ENCODE measurements at places on chromosomes 11 and 22.

- DNase-seq, result no peak
These were observed 18.4 kb downstream of the SELENOO start for GRCh38 chr22:50218996-50219727.

DNA sequence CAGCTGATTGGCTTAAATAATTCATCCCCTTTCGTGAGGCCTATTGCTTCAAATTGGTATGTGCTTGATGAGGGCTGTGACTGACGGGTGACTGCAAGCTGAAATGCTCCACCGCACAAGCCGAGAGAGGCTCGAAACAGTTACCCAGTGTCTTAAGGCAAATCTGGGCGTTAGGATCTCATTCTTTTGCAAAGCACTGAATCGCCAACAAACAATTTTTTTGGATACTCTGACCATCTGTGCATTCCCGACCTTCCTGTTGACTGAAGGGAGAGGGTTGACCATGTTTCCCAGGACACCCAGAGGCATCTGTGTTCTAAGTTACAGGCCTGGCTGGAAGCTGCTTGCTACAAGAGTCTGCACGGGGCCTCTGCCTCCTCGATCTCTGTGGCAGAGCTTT is 32.1 kb downstream of the CACNG2 start:
- DNase-seq, result no peak

GRCh38 chr11:76795290-76795935 is 12.3 kb downstream of the TSKU start:
- no peak for DNase-seq

- DNase-seq, result no peak
These were observed 83.9 kb downstream of the GALNT18 start for GRCh38 chr11:11537871-11538270.

DNA sequence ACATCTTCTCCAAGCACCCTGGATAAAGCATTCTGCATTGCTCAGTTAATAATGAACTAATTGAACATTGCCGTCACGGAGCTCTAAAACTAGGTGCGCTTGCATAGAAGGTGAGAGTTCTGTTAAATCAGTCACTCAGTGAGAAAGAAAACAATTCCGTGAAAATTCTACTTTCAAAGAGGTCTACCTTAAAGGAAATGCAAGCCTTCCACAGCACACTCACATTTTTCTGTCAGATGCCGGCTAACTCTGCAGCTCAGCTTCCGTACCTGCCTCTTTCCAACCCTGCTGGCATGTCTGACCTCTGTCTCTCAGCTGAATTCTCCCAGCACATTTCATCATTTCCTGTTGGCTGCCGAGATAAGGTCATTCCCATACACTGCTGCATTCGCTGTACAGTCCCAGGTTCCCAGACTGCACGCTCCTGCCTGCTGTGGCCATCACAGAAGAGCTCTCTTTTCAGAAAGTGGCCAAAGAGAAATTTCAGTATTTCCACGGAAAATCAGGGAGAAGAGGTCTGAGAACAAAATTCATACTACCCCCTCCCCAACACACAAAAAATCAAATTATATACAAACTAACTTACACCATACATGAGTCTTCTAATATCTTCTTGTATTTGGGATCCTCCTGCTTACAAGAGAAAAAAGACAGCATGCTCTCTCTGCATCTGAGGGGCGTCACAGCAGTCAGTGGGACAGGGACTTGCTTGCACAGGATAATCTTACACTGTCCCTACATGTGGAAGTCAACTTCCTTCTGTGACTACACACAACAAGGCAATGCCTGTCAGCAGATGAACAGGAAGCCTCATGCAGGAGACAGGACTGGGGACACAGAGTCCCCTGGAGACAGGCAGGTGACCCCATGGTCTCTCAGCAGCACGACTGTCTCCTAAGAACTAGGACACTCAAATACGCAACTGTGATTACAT is 55.1 kb downstream of the PACSIN2 start:
- DNase-seq, result no peak

DNA sequence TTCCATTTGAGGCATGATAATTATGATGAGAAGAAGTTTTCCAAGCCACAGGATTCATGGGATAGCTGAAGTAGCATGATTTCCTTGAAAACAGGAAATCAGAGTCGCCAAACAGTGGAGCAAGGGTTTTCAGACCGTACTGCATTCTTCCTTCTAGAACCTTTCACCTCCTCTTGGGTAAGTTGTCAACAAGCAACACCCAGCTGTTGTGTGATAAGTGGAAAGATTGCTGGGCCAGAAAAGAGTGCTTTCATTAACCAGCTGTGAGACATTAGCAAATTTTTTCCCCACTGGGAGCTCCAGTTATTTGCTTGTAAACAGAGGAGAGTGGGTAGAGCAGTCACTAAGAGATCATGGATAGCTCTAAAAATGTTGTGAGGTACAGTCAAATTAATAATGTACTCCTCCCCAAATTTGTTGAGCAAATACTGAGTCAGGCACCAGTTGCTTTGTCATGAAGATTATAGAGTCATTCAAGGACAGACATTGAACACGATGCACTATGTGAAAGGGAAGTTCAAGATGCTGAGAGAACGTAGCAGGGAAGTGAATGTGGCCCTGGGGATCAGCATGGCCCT is 11.7 kb upstream of the MPEG1 start:
- no peak for DNase-seq

GRCh38 chr11:43788421-43788820 is 92.2 kb upstream of the ALKBH3 start:
- no peak for DNase-seq

DNA sequence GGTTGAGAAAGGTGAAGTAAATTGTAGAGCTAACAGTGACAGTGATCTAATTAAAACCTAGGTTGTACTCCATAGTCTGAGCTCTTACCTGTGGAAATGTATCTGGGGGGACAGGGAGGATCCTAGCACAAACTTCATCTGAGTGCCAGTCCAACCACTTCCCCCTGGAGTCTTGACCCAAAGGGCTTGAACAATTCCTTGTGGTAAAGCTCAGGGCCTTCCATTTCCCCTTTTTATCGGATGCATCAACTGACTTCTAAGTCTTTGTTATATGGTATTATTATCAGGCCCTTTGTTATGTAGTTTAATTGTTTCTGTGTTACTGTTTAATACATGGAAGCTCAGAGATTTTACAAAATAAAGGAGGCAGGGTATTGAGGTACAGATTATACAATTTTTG is 140.2 kb upstream of the SESN3 start:
- no peak for DNase-seq

GRCh38 chr11:79809487-79809886 is 368.7 kb upstream of the TENM4 start:
- no peak for DNase-seq

- DNase-seq, result no peak
These were observed 4.7 kb downstream of the CSDC2 start for GRCh38 chr22:41565403-41566054.

- no peak for DNase-seq
These were observed 133.6 kb upstream of the C11orf58 start for GRCh38 chr11:16604794-16605388.

- DNase-seq, result no peak
These were observed 10.0 kb downstream of the OR51L1 start for GRCh38 chr11:5004424-5005274.

GRCh38 chr22:33743756-33744155 is 176.5 kb downstream of the LARGE1 start:
- no peak for DNase-seq

DNA sequence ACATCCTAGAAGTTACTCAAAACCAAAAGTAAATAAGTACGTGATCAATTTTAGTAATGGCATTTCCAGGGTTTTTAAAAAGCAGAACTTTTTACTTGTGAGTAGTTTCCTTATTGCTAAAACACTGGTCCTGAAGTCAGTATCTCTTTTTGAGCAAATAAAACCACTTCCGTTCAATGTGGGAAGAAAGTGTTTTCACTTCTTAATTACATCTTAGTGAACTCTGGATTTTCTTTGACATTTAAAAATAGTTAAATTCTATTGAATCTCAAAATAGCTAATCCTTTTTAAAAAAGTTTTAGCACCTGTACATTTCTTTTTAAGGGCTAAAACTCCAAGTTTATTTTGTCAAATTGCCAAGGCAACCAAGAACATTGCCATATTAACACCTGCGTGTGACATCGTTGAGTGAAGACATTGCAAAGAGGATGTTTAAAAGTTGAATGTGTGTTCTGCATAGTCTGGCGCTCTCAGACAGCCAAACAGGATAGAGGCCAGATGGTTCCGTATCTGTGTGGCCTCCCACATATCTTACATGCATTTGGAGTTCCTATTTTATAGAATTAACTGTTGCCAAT is 17.2 kb upstream of the OR5B21 start:
- no peak for DNase-seq
